Pericardium fibroblast (primary cell): ENCODE measurements at places on chromosomes 6 and 20. TPM values are rescaled to one million over a fixed set of nuclear protein-coding genes. Genes with fewer than 3 reads are reported as not detected.

The OTOR gene
- not detected in 2 replicates for total RNA-seq

The WFDC10B gene
- total RNA-seq = not detected in 2 replicates

The TRIM15 gene
- not detected in 2 replicates for total RNA-seq

The ADGRF1 gene
- total RNA-seq = not detected in 2 replicates

The DZANK1 gene
- 0.17 and 0.35 TPM in 2 replicates for total RNA-seq

The EYA2 gene
- 0.94 and 3.5 TPM in 2 replicates for total RNA-seq

The FLRT3 gene
- total RNA-seq = 13.2 and 13.3 TPM in 2 replicates

The TSBP1 gene
- not detected in 2 replicates for total RNA-seq
